ENCODE measurements at places on chromosomes 1 and 21. TPM values are rescaled to one million over a fixed set of nuclear protein-coding genes. Genes with fewer than 3 reads are reported as not detected.

- no peak for DNase-seq
Observed at GRCh38 chr1:26544126-26544525, 14.6 kb downstream of the RPS6KA1 start.

DNA sequence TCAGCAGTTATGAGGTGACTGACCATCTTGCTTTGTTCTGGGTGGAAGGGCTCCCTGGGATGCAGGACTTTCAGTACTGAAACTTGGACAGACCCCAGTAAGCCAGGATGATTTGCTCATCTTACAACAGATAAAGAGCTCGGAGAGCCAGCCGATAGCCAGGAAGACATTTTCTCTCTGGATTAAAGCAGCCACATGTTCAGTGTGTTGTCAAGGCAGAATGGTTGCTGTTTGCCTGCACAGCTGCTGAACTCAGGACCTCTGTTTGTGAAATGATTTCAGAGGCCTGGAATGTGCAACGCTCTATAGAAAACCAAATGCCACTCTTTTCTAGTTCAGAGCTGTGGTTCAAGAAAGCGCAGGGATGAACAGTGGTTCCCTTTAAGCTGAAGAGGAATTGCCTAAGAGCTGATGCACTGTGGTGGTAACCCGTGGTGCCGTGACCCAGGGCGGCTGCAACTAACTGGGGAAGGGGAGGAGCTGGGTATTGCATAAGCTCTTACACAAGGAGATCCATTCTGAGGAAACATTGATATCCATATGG, 40.7 kb downstream of the CASQ2 start:
- DNase-seq = no peak

DNA sequence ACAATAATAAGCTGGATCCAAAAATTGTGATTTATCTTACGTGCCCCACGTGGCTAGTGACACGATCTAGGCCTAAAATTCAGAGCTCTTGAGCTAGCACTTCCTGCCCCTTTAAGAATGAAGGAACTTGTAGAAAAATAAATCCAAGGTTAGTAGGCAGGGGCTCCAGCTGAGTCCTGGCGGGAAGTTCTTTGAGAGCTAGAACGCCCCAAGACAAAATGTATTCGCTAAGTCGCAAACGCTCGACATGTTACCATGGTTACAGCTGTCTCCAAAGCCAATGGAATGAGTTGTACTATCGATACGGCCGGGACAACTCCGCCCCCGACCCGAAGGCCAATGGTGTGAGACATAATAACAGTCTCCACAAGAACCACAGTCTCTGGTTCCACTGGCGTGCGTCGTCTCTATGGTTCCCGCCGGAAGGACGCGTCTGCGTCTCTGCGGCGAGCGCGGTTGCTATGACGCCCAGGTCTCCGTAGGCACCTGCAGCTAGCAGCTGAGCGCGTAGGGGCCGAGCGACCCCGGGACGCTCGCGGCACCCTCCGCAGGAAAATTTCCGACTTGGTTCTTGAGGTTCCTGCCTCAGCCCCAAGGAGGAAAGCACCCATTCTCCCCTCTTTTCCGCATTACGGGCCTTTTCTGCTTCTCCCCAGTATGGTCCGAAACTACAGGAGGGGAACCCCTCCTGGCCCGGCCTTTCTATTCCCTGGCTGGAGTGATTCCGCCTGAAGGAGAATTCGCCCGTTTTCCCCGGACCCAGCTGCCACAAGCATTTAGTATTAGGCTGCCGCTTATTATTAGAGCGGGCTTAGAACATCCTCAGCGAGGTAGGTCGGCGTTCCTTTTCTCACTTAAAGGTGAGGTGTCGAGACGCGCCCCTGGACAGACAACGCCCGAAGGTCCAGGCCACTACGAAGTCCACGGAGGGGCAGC, at the start of gene CCDC30:
TSS of gene CCDC30 (plus strand) at position 459 of the 936 bp plus-strand sequence. CDS start 17,266 bp downstream, outside the sequence.
- peak; percentile 99 for DNase-seq

DNA sequence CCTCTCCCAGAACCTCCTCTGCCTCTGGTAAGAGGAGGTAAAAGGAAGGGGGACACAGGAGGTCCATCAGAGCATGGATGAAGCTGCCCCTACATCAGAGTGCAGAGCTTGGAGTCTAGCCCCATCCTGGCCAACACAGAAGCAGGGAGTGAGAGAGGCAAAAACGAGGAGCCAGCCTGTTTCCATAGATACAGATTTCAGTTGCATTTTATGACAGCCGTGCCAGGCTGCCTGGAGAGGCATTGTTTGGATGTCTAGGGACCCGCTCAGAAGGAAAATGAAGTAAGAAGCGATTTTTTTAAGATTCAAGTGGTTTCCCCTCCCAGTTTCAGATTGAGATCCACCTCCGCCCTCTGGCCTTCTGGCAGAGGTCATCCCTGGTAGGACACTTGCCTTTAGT, 11.5 kb upstream of the GJA8 start:
- no peak for DNase-seq

DNA sequence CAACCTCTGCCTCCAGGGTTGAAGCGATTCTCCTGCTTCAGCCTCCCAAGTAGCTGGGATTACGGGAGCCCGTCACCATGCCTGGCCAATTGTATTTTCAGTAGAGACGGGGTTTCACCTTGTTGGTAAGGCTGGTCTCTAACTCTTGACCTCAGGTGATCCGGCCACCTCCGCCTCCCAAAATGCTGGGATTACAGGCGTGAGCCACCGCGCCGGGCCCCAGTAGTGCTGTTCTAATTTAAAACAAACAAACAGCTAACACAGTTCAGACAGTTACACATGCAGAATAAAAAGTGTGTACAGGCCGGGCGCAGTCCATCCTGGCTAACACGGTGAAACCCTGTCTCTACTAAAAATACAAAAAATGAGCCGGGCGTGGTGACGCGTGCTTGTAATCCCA, 35.6 kb upstream of the OPRD1 start:
- no peak for DNase-seq

DNA sequence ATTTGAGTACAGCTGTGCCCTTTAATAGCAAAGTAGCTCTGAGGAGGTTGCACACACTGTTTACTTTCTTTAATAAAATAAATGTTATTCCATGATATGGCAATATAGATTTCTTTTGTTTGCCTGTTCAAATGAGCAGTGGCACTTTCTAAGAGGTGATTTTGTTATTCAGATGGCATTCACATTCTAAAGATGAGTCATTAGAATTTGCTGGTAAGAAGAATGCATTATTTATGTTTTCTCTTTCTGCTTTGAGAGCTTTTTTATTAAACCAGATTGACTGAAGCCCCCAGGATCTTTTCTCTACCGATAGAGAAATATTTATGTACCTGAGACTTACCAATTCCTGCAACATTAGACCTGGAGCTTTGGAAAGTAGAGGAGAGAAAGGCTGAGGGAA, 11.2 kb upstream of the LEPR start:
- no peak for DNase-seq

DNA sequence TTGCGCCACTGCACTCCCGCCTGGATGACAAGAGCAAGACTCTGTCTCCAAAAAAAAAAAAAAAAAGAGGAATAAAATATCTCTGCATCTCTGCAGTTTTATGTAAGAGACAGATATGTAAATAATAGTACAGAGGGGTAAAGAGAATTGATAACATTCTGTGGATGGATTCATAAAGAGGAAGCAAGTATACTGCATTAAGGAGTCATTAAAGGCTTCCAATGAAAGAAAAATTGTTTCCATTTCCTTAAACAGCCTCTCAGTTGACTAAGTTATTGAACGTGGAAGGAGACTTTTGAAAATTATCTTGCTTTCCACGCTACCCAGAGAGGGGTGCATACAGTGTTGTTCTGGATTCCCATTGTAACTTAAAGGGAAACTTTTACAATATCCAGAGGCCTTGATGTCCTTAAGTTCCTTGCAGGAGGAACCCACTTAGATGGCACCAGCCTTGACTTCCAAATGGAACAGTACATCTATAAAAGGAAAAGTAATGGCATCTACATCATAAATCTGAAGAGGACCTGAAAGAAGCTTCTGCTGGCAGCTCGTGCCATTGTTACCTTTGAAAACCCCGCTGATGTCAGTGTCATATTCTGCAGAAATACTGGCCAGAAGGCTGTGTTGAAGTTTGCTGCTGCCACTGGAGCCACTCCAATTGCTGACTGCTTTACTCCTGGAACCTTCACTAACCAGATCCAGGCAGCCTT, 13.8 kb downstream of the CEP350 start:
- DNase-seq = no peak

The OR2T33 gene
- not detected for total RNA-seq

The MIS18A gene
- 4.6 TPM for total RNA-seq

The CD1D gene
- 0.26 TPM for total RNA-seq

The RGS16 gene
- 2.5 TPM for total RNA-seq

The ANKRD65 gene
- 9.3 TPM for total RNA-seq

The PADI3 gene
- not detected for total RNA-seq

The CLCA4 gene
- not detected for total RNA-seq

The WNT3A gene
- total RNA-seq = not detected

Measured in esophagus muscularis mucosa (tissue), 4 donors.